ENCODE measurements at places on chromosomes 1 and 21.

DNA sequence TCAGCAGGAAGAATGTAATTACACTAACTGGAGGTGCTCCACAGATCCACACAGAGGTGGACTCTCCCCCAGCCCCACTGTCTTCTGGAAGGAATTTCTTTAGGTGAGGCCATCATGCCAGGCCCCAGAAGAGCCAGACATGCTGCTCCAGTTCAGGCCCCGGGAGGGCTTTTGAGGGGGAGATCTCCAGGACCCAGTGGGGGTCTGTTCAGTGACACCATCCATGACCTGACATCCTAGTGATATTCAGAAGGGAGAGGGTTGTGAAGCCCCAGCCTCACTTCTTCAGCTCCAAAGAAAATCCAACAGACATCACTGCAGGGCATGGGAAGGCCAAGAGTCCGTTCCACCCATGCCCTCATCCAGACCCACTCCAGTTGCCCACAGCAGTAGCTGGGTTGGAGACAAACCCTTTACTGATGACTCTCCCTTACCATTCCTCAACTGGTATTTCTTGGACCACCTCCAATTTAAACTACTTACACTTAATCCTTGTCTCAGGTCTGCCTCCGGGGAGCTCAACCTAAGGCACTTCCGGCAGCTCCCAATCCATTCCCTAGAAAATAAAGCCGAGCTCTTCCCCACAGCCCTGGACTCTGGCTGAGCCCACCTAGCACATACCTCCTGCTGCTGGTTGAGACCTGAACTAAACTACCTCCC is 39.2 kb downstream of the CSMD2 start:
- no peak for DNase-seq

- DNase-seq = no peak
Measured at GRCh38 chr1:43436371-43436770, 17.4 kb downstream of the HYI start.

- DNase-seq = no peak
Measured at GRCh38 chr1:236421850-236422516, 27.9 kb downstream of the EDARADD start.

- no peak for DNase-seq
Measured at GRCh38 chr1:204751883-204752687, 66.5 kb upstream of the LRRN2 start.

DNA sequence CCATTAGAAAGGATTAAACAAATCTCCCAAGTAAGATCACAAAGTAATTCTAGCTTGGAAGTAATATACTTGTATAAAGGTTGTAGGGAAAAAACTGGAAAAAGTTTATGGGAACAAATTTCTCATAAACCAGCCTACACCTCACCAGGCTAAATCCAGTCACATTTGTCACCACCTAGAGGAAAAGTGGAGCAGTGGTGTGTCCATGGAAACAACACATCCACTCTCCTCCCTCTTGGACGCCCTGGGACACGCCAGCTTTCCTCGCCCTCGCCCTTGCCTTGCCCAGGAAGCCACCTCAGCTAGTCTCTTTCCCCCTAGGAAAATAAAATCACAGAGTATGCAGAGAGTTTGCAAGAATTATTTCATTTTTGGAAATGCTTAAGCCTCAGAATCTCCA is 2.2 kb downstream of the PALMD start:
- DNase-seq = no peak

DNA sequence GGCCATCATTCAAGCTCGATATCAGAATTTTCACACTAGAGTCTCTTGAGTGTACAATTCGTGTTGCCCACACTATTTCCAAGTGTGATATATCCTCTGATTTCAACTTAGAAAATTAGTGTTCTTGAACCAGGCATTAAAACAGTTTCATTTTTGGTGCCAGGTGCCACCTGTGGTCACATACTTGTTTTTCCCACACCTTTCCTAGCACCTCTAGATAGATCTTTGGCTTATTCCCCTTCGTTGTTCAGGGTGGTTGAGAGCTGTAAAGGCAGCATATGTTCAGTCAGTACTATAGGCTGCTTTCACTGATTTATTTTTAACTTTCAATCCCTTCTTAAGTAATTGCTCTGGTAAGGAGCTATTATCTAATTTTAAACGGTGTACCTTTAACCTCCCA is 131.1 kb downstream of the NEK7 start:
- no peak for DNase-seq

DNA sequence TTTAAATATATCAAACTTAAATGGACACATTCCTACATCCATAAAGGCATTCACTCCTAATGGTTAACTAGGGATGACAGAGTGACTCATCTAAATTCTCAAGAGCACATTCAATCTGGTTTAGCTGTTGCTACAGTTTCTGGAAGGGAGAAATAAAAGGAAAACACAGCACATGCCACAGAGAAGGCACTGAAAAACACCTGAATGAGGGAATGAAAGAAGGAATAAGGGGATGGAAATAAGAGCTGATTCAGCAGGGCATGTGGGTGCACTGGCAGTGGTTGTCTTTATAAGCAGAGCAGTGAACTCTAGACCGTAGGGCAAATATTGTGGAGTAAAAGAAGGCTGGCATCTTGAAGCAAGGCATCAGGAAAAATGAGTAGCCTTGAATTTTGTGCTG is 79.3 kb downstream of the LHX4 start:
- no peak for DNase-seq

DNA sequence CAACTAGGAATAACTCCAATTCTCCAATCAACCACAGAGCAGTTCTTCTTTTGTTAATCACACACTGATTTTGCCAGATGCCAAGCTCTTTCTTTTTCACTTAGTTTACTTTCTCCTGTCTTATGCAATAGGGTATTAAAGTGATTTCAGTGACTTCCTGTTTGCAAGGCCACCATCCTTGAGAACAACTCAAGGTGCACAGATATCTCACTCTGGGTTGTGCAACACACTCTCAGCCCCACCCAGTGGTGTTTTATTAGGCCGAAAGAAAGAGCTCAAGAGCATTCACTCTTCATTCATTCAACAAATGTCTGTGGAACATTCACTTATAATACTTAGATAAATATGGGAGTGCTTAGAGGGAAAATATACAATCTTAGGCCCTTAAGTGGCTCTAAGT is 352.5 kb downstream of the ZNF326 start:
- no peak for DNase-seq

GRCh38 chr1:234886081-234886984 is 242.3 kb downstream of the TOMM20 start:
- DNase-seq = no peak

DNA sequence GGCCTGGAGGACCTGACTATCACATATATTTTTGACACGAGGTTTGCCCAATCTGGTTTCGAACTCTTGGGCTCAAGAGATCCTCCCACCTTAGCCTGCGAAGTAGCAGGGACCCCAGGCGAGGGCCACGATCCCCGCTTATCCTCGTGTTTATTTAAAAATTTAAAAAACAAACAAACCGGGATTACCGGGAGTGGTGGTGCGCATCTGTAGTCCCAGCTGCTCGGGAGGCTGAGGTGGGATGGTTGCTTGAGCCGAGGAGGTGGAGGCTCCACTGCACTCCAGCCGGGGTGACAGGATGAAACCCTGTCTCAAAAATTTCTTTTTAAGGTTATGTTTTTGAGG is 452 bp upstream of the EXOSC10 start:
- no peak for DNase-seq

DNA sequence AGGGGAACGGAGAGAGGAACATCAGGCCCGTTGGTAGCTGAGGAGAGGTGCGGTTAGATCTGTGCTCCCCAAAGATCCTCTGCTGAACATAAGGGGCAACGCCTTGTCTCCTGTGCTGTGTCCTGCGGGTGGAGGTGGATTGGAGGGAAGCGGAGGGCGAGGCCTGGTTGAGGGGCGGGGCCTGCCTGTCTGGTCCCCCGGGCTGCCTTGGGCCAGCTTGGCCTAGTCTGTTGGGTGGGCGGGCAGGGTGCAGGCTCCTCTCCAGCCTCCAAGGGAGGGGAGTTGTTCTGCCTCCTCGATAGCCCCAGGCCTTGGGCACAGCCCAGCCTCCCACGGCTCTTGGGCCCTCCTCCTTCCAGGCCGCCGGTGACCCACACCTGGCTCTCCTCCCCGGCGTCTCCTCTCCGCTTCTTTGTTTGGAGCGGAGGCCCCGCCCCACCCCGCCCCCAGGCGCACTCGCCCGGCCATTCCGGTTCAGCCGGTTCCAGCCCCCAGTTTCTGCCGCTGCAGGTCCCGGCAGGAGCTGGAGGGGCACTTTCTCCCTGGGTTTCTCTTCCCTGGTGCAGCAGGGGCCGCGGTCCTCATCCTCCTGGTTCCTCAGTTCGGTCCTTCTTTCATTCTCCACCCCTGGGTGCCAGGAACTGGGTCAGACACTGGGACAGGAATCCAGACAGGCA is 19.4 kb downstream of the PTPRF start:
- DNase-seq = no peak

DNA sequence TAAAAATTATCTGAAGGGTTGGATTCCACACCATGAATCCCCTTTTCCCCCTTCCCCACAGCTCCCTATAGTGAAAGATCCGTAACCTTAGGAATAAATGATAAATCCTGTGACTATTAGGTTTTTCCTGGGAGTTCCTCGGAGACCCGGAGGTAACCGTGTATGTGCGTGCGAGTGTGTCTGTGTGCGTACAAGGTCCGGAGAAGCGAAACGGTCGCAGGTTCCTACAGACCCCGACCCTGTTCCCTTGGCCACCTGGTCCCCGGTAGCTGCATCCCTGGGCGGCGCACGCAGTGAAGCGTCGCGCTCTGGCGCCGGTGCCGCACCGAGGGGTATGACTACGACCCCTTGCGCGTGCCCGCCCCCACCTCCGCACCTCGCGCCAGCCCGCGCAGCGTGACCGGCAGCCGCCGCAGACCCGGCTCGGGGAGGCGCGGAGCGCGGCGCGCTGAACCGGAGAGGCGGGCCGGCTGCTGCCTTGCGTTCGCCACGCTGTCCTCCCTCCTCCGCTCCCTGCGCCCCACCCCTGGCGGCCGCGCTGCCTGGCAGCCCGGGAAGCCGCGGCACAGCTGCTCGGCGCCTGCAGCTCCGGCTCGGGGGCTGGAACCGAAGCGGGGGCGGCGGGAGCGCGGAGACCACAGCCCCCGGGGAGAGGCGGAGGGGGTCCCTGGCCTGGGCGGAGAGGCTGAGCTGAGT is at the start of gene AK5:
Gene AK5 (plus strand): TSS at position 529 of the 696 bp plus-strand sequence. CDS start 295 bp downstream, outside the sequence.
- no peak for DNase-seq

- no peak for DNase-seq
Measured at GRCh38 chr21:45414396-45415187, 9.6 kb downstream of the COL18A1 start.

DNA sequence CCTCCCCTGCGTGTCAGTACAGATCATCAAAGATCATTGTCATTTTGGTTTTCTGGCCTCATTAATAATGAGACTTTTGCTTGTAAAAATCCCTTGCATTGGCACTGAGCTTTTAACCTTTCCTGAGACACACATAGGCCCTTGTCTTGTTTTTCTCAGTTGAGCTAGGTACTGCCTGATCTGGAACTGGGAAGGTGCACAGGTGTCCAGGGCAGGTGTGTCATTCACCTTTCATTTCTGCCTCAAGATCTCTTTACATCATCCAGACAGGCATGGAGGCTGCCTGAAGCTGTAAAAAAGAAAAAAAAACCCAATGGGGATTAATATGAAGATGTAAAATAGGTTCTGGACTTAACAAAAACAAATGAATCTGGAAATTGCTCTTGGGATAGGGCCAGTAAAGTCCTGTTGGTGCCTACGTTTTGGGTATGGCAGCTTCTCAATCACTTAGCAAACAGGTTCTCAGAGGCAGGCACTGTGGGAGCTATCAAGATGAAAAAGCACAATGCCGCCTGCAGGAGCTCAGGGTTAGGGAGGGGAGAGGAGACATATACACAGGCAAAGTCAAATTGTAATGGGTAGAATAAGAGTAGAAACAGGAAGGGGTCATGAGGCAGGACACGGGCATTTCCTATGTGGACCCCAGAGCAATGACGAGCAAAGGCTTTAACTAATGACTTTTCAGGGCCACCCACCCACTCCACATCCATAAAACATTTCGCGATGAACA is 1.0 kb upstream of the KCNC4 start:
- DNase-seq = no peak

- DNase-seq = no peak
Measured at GRCh38 chr1:56584910-56585528, 5.7 kb upstream of the PLPP3 start.

- no peak for DNase-seq
Measured at GRCh38 chr1:155131856-155132255, 3.8 kb upstream of the SLC50A1 start.

DNA sequence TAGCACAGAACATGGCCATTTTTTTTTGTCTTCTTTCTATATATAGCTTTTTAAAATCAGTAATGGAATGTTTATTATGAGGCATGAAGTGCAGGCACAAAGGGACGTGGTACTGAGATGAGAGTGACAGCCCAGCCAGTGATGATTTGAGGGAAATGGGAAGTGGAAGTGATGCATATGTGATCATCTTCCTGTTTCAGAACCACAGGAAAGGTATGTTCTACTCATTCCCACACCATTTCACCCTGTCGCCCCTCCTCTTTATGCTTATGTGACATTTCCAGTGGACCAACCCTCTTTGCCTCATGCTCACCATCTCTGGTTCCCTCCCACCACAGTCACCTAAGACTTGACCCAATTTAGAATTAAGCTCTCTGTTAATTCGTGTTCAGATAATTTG is 24.3 kb downstream of the PTGS2 start:
- no peak for DNase-seq

- DNase-seq = no peak
Measured at GRCh38 chr1:92961896-92962752, 862 bp upstream of the DIPK1A start.

DNA sequence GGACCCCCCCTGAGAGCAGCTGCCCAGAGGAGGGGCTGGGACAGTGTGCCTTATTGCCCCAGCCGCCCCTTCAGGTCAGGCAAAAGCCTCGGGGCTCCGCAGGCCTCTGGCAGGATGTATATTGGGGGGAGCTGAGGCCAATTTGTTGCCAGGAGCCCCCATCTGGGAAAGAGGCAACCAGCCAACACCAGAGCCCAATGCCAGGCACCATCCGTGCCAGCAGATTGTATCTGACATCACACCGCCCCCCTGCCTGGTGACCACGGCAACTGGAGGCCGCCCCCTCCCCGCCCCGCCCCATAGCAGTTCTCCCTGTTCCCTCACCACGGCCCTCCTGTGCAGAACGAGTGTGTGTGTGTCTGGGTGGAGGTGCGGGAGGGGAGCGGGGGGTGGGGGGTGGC is 3.6 kb upstream of the PLEKHG5 start:
- DNase-seq = no peak

GRCh38 chr1:55196433-55197035 is 18.6 kb downstream of the USP24 start:
- DNase-seq = no peak

DNA sequence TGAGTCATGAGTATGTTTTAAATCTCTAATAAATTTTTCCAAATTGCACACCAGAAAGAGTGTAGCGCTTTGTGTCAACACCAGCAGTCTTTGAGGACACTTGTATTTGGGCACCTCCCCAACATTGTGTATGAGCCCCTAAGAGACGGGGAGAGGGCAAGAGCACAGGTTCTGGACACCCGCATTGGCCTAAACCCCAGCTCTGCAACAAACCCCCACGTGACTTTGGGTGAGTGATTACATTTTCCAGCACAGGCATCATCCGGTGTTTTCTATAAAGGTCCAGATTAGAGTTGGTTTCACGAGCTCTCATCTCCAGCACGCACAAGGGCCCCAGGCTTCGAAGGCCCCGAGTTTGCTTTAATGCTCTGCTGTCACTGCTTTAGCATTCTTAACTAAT is 66.3 kb upstream of the SLC45A1 start:
- DNase-seq = no peak

Measured in stimulated activated CD8-positive, alpha-beta memory T cell treated with anti-CD3 and anti-CD28 coated beads, Interleukin-4, amount 100 ng/mL, for 1 hour (primary cell).